Urinary bladder (tissue), 4 donors: ENCODE measurements at places on chromosomes 7 and 10. TPM values are rescaled to one million over a fixed set of nuclear protein-coding genes. Genes with fewer than 3 reads are reported as not detected.

DNA sequence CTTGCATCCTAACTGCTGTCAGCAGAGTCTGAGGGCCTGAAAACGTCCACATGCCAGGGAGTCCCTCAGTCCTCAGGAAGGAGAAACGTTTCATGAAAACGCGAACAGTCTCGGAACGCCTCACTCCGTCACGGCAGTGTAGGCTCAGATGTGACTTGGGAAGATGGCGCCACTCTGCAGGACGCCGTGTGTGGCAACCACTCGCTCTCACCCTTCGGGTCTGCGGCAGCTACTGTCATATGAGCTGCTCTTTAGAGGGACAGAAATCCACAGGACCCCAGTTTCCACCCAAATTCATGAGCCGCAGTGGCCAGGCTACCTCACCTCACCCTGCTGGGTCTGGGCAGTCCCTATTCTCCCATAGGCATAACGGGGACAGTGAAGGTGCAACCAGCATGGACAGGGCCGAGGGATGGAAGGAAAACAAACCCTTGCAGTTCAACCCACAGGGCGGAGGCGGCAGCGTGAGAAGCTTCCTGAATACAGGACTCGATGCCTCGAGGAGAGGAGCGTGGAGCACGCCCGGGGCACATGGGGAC lies 438.3 kb downstream of the DNAJB6 start:
- DNase-seq: no peak

The FGL2 gene
- total RNA-seq: 222 TPM

The EN2 gene
- total RNA-seq: not detected

The NDUFA5 gene
- total RNA-seq: 123 TPM

The EGFR gene
- total RNA-seq: 28.2 TPM
